ENCODE measurements at places on chromosomes 7 and 10.

GRCh38 chr10:22454634-22455033 is 109.3 kb downstream of the SPAG6 start:
- DNase-seq: no peak

DNA sequence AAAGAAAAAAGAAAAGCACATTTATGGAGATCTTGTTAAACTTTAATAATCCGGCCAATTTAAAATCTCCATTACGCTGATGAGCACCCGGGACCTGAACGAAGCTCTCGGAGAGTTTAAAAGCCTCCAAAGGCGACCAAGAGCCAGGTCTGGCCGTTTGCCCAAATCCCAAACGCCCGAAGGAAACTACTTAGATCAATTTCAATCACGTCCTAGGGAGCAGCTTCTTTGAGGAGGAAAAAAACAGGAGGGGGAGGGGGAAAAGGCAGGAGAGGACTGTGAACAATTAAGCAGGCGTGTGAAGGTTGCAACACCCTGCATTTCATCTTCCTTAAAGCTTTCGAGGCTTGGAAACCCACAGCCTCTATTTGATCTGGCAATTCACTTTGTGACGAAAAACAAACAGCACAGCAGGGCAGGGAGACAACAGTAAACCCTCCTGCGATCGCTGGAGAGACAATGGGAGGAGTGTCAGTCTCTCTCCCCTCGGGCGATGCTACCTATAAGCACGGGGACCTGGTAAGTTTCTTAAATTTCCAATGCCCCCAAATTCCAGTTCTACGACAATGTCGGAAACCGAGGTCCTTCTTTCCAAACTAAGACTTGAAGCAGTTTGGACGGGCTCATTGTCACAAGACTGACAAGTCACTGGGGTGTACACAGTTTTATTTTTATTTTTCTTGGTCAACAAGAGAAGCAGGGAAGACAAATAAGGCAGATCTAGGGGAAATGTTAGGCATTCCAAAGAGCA is 1.2 kb downstream of the KLF6 start:
- DNase-seq: peak; percentile 81

DNA sequence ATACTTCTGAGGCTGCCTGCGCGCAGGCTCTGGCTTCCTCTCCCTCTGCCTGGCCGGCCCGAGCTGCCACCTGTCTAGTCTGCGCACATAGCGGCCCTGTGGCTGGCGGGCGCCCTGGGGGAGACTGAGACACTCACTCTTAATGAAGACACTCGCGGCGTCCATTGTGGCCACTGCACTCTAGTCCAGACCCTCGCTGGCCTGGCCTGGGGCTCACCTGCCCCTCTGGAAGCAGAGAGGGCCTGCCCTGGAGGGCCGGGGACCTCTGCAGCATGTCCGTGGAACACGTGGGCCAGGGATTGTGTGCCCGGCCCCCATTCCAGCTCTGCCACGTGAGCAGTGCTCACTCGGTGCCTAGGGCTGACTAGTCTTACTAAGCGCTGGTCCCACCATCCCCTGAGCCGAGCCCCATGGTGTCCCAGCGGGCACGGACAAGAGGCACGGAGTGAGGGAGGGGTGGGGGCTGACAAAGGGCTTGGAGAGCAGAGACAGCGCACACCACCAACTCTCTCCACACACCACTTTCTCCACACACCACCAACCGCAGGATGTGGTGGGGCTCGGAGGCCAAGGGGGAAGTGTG is 149.3 kb downstream of the ELFN1 start:
- no peak for DNase-seq

GRCh38 chr10:86668297-86669165 is at the start of gene LDB3:
LDB3 (plus strand) TSS chr10:86668511; CDS start chr10:86668692, 181 bp downstream.
- no peak for DNase-seq

DNA sequence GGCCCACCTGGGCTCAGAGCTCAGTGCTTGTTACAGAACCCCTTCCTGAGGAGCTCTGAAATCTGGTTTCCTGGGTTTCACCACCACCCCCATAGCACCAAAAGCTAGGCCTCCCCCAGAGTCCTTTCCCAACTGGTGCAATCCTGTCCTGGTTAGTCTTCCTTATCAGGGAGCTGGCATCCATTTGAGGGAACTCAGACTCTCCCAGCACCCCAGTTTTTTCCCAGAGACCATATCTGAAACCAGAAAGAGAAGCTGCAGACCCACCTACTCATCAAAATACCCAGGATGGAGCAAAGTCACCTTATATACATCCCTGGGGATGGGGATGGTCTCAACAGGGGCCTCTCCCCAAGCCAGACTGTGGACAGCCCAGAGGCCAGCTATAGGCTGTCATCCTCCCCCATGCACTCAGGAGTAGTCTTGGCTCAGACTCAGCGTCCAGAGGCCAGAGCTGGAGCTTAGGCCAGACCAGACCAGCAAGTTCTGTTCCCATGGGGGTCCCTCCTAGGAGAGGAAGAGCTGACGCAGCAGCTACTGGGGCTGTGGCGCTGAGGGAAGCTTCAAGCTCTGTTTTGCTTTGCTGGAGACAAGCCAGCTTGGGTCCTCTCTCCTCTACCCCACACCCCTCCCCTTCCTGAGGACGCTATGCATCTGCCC is 3.0 kb downstream of the TBATA start:
- DNase-seq: no peak

DNA sequence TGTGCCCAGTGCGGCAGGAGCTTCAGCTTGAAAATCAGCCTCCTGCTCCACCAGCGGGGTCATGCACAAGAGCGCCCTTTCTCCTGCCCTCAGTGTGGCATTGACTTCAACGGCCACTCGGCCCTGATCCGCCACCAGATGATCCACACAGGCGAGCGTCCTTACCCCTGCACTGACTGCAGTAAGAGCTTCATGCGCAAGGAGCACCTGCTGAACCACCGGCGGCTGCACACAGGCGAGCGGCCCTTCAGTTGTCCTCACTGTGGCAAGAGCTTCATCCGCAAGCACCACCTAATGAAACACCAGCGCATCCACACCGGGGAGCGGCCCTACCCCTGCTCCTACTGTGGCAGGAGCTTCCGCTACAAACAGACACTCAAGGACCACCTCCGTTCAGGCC is 16.1 kb upstream of the ZNF282 start:
- DNase-seq: no peak

DNA sequence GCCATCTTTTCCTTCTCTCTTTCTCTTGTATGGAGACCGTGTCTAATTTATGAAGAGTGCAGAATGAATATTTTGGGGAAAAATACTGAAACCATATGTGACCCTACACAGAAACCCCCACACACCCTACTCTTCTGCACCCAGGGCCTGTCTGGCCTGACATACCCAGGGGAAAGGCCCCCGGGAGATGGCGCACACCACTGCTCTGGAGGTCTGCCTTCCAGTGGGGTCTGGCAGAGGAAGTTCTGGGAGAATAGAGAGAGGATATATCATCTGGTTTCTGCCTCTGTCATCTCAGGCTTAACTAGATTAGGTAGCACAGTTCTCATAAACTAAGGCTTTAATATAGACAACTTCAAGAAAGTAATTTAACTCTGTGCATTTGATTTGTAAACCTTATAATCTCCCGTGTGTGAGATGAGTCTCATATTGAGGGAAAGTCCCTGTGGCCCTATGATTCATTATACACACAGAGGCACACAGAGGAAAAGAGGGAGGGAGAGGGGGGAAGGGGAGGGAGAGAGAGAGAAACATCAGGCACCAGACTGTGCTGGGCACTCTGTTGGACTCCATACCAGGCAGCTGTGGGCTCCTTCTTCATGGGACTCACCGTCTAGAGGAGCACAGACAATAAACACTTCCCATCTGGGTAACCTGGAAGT is 123.3 kb downstream of the AOAH start:
- no peak for DNase-seq

DNA sequence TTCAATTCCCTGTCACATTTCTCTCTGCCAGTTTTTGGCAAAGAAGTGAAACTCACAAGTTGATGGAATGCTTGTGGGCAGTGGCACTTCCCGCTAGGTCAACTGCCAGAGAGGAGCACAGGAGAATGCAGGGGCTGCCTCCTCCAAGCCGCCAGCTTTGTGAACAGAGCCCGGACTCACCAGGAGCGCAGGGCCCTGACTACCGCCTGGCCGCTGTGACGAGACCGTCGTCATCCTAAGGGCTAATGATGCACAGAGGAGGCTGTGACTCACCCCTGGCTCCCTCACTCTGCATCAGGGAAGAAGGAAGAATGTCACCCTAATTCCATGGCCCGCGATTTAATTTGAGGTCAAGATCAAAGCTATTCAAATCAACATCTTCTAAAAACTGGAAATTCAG is 123.9 kb downstream of the TAX1BP1 start:
- DNase-seq: no peak

- no peak for DNase-seq
These were observed 188.9 kb downstream of the LRMDA start for GRCh38 chr10:75620356-75620755.

- no peak for DNase-seq
These were observed 18.3 kb downstream of the DNAJB12 start for GRCh38 chr10:72336259-72337038.

DNA sequence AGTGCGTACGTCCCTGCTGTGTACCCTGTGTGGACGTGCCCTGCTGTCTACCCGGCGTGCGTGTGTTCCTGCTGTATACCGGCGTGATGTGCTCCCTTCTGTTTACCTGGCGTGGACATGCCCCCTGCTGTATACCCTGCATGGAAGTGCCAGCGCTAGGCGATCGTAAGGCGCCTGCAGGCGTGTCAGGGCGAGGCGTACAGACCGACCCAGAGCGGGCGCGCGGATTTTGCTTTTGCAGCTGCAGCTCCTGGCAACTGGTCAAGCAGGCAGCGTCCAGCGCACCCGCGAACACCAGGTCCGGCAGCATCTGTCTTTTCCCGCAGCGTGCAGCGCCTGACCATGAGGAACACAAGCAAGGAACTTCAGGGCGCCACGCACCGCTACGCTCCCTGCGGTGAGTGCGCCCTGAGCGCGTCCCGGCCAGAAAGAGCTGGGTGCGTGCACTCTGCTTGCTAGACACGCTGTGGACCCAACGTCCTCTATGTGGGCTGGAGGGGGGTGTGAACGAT is 680 bp downstream of the C7orf57 start:
- DNase-seq: no peak

GRCh38 chr10:69751214-69751613 is 50.5 kb upstream of the COL13A1 start:
- DNase-seq: no peak

DNA sequence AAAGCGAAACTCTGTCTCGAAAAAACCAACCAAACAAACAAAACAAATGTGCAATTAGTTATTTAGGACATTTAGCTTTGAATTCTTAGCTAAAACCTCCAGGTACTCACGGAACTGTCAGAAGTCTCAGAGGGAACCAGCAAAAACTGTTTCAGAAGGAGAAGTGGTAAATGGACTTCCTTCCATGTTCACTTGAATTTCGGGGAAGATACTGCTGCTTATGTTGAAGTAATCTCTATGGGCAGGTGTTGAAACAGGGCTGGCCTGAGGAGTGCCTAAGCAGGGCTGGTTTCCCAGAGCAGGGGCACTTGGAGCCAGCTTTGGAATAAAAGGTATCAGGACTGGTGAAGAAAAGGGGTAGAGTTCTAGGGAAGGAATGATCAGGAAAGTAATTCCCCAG is 2.4 kb upstream of the EXOC6 start:
- no peak for DNase-seq

DNA sequence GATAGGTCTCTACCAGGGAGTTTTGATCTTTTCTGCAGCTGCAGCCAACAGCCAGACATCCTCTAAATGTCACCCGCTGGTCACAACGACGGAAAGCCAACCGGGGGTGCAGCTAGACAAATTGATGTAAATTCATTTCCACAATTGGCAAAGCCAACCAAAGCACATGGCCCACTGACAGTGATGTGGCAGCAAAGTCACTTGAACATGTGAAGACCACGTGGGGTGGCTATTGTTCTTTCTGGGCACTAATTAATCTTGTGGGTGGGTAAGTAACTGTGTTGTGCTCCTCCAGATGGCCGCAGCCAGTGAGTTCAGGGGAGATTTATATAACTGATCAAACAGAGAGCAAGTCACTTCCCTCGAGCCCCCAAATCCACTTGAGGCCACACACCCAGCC is 354.1 kb downstream of the ANKRD30A start:
- DNase-seq: no peak

GRCh38 chr10:60827791-60828488 is 49.7 kb downstream of the CDK1 start:
- peak; percentile 71 for DNase-seq

- no peak for DNase-seq
These were observed 16.8 kb upstream of the CSGALNACT2 start for GRCh38 chr10:43121444-43121843.

GRCh38 chr7:107383203-107383602 is 86.7 kb upstream of the GPR22 start:
- DNase-seq: no peak

GRCh38 chr7:77563275-77563674 is 26.2 kb downstream of the PTPN12 start:
- no peak for DNase-seq

DNA sequence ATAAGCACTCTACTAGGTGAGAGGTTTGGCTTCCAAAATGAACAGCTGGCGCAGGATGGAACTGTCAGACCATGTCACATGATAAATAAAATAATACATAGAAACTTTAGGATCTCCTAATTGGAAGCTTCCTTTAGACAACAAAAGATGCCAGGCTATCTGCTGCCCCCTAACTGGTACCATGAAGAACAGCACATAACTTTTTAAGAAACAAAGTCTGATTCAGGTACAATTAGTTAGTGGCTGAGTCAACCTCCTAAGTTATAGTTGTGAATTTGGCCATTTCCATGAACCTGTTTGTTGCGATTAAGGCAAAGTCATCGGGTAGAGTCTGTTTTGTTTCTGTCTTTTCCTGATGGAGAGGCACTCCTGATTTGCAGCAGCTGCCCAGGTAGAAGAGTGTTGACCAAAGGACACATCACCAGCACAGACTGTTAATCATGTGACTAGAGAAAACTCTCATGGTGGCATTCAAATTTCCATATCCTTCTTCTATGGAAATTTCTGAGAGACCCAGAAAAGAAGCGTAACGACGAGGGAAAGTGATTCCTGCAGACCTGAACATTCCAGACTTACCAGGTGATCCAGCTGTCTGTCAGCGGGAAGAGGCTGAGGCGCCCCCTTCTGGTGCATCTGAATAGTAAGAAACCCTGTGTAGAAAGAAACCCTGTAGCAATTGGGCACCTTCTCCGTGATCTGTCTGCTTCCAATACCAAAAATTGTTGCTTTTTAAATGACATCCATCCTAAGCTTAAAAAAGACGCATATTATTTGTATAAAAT is 8.6 kb upstream of the INHBA start:
- no peak for DNase-seq

GRCh38 chr10:114743521-114744231 is 77.9 kb upstream of the FHIP2A start:
- DNase-seq: no peak

GRCh38 chr7:83798489-83798888 is 149.6 kb upstream of the SEMA3E start:
- DNase-seq: no peak

- no peak for DNase-seq
These were observed 30.0 kb downstream of the MYOF start for GRCh38 chr10:93452143-93452542.

DNA sequence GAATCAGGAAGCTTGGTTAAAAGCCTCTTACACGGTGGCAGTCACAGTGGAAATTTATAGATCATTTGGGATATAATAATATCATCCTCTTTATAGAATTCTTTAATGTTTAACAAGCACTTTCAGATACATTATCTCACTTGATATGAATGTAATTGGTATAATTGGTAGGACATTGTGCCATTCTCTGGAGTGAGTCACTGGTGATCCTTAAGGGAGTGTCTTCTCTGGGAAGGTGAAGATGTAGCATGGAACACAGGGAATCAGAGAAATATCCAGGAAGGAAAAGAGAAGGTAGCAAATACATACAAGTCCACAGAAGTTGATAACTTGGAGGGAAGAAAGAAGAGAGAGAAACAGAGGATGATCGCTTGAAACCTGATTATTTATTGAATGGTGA is 9.8 kb downstream of the PTPRZ1 start:
- DNase-seq: no peak

- DNase-seq: no peak
These were observed 25.1 kb downstream of the CDK14 start for GRCh38 chr7:90621125-90621746.
